ENCODE measurements at places on chromosomes 4 and X.
A peak's percentile ranks its signal among the peaks of the same experiment; 100 is the strongest.

GRCh38 chrX:71871367-71871766, 39.3 kb upstream of the NHSL2 start:
- DNase-seq, result no peak

DNA sequence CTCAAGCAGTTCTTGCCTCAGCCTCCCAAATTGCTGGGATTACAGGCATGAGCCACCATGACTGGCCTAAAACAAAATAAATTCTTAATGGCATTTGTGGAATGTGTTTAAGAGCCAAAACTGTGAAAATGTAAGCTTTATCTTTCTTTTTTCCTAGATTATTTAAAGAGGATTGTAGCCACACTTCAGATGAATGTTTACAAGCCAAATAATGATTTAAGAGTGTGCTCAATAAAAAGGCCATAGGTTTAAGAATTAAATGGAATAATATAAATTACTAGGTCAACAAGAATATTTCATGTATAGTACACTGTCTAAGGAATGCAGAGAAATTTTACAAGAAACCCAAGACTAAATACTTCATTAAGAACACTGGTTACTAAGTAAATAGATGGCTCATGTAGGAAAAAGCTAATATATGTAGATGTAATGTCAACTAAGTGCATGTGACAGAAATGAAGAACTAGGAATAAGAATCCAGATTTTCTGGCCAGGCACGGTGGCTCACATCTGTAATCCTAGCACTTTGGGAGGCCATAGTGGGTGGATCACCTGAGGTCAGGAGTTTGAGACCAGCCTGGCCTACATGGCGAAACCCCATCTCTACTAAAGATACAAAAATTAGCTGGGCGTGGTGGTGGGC, 21.3 kb upstream of the UGDH start:
- DNase-seq, result no peak

- DNase-seq, result no peak
Observed at GRCh38 chr4:13728761-13729160, 101.2 kb upstream of the BOD1L1 start.

- DNase-seq, result no peak
Observed at GRCh38 chr4:152339576-152339975, 196.3 kb downstream of the FBXW7 start.

DNA sequence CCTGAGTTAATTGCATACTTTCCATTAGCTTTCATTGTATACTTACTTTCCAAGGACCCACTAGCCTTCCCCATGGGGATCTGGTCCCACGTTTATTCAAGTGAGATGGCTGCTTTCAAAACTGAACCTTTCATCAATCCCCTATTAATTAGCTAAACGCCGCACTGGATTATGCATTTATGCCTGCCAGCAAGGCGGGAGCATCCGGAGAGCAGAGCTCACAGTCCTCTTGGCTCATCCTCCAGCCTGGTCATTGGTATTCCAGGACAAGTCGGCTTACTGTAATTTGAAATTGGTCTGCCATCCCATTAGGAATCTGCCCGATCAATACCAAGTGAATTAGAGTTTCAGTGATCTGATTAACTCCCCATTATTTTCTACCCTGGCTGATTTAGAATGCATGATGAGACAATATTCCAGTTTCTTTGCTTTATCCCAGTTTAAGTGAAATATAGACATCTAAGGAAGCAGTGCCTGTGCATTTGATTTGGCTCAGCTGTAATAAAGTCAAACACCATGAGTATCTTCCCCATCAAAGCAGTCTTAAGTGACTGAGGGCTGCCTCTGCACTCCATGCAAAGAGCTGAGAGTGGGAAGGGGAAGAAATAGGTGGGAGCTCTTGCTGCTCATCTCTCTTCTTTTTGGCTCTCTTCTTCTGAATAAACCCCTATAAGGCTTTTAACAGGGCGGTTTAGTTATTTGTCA, 411.4 kb downstream of the GPAT3 start:
- DNase-seq, result no peak

DNA sequence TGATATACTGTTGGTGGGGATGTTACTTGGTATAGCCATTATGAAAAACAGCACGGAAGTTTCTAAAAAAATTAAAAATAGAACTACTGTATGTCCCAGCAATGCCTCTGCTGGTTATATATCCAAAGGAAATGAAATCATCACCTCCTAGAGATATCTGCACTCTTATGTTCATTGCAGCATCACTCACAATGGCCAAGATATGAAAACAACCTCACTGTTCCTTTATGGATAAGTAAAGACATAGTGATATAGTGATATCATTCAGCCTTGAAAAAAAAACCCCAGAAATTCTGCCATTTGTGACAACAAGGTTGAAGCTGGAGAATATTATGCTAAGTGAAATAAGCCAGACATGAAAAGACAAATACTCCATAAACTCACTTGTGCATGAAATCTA, 543.8 kb upstream of the SLIT2 start:
- no peak for DNase-seq

GRCh38 chr4:152938237-152938947, 2.3 kb downstream of the FHDC1 start:
- no peak for DNase-seq

DNA sequence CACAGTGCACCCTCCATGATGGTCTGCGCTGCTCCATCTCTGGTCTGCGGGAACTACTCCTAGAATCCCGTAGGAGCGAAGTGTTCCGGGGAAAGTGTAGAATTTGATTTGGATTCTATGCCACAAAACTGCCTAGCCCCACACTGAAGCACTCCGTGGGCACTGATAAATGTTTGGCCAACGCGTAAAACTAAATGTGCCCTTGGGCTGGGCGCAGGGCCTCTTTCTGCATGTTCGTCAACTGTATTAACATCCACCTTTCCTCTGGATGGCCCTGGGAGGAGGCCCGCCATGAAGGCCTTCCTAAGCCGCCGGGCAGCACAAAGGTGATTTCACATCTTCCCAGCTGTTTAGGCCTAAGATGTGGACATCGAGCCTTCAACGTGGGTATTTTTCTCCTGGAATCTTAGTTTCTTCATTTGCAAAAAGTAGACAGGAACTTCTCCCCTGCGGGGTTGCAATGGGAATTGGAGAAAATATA, 2.6 kb downstream of the MSX1 start:
- no peak for DNase-seq

GRCh38 chrX:39650768-39651347, 446.9 kb downstream of the BCOR start:
- no peak for DNase-seq

- no peak for DNase-seq
Observed at GRCh38 chr4:38449506-38450174, 214.4 kb upstream of the KLF3 start.

GRCh38 chr4:1969928-1970723, 38.6 kb downstream of the NELFA start:
- DNase-seq, result no peak

DNA sequence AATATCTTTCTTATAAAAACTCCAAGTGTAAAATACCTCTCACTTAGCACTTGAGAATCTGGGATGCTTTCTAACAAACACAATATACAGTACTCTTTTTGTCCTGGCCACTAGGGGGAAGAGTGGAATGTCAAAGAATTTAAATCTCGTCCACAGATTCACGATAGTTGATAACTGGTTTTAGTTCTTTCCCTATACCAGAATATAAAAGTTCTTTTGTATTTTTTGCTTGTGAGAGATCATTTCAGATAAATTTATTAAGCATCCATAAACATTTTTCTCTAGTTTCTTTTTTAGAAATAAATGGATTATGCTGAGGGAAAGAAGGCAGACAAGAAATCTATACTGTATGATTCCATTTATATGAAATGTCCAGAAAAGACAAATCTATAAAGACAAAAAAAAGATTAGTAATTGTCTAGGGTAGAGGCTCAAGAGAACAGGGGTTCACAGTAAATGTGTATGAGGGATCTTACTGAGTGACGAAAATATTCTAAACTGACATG, 50.4 kb downstream of the MGARP start:
- DNase-seq, result peak; percentile 27

DNA sequence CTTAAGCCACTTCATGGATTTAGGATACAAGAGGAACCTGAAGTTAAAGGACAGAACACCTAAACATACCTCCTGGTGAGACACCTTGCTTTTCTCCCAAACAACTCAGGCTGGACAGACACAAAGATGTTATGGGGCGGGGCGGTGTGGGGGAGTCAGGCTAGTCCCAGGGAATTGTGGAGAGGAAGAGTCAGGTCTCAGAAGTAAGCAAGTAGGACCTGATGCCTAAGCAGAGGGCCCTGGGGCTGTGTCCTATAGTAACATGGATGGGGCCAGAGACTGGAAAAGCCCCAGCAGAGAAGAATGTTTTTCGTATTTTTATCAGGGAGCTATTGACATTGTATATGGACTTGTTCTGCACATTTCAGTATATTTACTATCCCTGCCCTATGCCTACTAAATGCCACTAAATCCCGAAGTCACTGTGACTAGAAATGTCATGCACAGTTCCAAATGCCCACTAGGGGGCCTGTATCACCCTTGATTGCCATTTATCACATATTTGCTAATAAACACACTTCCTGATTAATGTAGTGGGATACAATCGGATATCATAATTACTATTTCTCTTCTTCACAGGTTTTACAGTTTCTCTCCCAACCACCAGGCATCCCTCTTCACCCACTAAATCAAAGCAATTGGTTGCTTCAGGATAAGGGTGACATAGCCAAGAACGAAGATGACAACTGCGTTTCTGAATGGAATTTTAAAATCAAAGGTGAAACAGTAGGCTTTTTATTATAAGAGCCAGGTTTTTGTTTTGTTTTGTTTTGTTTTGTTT, 23.8 kb upstream of the ARHGAP10 start:
- DNase-seq, result no peak

DNA sequence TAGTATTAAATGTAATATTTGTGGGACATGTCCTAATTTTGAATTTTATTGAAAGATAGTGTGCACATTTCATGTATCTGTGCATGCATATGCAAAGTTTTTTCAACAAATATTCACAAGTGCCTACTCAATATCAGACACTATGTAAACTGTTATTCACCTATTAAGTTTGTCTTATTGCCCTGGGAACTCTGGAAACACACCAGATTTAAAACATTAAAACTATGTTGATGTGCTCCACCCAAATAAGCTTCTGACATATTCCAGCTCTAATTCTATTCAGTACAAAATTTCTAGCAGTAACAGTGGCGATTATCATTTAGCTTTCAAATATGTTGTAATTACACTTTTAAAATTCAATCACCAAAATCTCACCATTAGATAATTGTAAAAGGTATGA, 183.1 kb upstream of the TTC29 start:
- no peak for DNase-seq

- DNase-seq, result no peak
Observed at GRCh38 chr4:26161030-26161824, 159.6 kb upstream of the RBPJ start.

DNA sequence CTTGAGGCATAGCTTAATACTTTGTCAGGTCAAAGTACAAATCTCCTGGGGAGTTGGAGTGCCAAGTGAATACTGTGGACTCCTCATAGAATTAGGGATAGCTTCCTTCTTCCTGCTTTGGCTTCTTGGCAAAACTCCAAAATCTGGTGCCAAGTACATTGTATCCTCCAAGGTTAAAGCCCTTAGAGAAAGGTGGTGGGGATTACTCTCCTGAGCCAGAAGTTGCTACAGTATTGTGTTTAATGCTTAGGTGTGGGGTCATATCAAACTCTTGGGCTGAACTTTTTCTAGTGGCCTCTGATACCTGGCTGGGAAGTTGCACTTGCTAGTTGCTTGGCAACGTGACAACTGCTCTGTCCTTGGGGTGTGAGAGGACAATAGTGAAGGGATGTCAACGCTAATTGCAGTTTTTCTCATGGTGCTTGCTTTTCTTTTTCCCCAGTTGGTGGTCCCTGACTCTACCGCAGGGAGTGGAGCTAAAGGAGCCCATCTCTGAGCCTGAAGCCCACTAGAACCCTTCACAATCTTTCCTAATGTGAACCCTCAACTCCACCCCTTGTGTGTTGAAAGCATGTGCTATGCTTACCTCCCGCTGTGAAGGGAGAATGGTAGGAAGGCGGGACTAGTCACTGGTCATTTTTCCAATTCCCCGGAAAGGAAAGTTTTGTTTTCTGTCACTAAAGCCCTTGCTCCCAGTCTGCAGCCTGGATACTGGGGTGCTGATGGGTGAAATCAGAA, 35.5 kb downstream of the DLG3 start:
- no peak for DNase-seq

GRCh38 chr4:110853242-110853641, 230.4 kb upstream of the PITX2 start:
- DNase-seq, result no peak

DNA sequence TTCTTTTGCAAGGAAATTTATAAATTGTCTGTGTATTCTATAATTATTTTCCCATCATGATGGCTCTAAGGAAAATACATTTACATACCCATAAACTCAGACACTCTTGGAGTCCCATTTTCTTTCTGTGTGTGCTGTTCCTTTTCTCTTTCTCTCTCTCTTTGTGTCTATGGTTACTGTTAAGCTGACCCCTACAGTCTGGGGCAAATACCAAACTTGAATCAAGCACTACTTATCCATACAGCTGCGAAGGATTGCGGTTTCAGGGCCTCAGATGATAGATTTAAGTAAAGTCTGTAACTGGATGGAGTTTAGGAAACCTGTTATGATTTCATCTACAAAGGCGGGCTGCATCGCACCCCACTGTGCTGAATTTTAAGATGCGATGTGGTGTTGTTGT, 150.2 kb downstream of the SHROOM3 start:
- no peak for DNase-seq

- no peak for DNase-seq
Observed at GRCh38 chrX:103524747-103525146, 5.5 kb upstream of the RAB40A start.

- no peak for DNase-seq
Observed at GRCh38 chrX:38657562-38657961, 96.2 kb downstream of the TSPAN7 start.

- no peak for DNase-seq
Observed at GRCh38 chrX:22186165-22186564, 86.5 kb upstream of the CBLL2 start.

- DNase-seq, result no peak
Observed at GRCh38 chr4:41504167-41504818, 33.7 kb upstream of the LIMCH1 start.

DNA sequence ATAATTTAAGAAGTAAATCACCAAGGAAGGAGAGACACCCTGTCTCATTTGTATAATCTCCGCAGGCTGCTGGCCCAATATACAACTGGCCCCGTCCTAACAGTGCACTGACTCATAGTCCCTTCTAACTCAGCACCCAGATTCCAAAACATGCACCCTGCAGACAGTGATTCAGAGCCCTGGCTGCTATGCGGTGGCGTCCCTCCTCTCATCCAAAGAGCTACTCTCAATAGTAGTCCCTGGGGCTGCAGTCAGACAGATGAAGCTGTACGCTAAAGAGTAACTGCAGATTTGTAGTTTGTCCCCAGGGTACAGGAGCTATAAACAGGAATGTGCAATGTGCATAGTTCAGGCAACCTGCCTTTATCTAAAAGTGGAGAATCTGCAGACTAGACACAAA, 23.0 kb downstream of the GABRA3 start:
- DNase-seq, result no peak

DNA sequence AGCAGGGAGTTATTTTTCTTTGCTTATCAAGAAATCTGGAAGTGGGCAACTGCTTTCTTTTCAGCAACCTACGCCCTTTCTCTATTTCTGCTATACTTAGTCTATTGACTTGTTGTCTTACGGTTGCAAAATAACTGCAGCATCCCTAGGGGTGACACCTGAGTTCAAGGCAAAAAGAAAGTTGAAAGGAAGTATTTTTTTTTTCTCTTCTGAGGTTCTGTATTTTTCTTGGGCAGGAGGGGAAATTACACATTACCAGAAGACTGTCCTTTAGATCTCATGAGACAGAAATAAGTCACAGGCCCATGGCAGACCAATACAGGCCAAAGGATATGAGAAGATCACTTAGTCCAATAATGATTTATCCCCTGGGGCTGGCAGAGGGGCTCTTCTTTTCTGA, 204.7 kb upstream of the CASK start:
- DNase-seq, result no peak
